ENCODE measurements at places on chromosomes 7 and 10.
A peak's percentile ranks its signal among the peaks of the same experiment; 100 is the strongest.

GRCh38 chr7:22220941-22221340, 136.0 kb downstream of the RAPGEF5 start:
- peak; percentile 65 for DNase-seq

DNA sequence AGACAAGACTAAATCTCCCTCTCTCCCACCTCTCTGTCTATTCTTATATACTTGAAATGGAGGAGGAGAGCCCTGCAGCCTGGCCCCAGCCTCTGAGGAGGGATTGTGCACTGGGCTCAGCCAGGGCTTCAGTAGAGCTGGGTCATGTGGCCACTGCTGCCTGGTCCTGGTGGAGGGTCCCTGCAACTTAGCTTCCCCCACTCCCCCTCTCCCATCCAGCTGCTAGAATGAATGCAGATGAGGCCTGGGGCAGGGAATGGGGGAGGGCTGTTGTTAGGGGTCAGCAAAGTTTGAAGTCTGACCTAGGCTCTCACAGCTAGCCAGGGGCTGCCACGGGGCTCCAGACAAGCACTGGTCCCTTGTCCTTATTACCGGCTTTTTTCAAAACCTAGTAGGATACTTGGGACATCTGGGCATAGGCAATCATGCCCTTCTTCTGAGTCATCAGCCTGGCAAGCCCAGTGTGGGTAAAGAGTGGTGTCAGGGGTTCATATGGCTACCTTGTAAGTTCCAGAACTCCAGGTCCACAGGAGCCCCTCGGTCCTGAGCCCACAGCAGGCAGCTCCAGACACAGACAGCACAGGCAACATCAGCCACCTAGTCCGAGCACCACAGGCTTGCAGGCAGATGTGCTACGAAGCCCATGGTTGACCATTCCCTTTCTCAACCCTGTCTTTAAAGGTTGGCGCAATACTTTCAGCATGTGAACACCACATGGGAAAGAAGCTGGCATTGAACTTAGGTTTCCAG, 12.8 kb upstream of the CXCL12 start:
- no peak for DNase-seq

- no peak for DNase-seq
Observed at GRCh38 chr10:116796469-116796868, 52.8 kb upstream of the ENO4 start.

DNA sequence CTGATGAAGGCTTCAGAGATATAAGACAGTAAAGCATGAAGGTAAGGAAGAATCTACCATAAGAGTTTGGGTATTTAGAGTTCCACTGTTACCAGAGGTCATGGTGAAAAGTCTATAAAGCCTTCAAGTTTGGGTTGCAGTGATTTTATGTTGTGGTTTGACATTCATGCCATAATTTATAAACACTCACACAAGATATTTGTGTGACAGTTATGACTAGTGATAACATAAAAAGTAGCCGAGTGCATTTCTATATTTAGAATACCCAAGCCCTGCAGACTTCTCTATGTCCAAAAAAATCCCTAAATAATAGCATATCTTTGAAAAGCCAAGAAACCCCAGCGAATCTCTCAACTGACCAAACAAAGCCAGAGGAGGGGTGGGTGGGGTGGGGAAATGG, 229.9 kb downstream of the CXCL12 start:
- no peak for DNase-seq

- no peak for DNase-seq
Observed at GRCh38 chr10:62501547-62501946, 127.4 kb downstream of the ZNF365 start.

GRCh38 chr10:14648005-14648765, 126.5 kb downstream of the FAM107B start:
- peak; percentile 88 for DNase-seq

DNA sequence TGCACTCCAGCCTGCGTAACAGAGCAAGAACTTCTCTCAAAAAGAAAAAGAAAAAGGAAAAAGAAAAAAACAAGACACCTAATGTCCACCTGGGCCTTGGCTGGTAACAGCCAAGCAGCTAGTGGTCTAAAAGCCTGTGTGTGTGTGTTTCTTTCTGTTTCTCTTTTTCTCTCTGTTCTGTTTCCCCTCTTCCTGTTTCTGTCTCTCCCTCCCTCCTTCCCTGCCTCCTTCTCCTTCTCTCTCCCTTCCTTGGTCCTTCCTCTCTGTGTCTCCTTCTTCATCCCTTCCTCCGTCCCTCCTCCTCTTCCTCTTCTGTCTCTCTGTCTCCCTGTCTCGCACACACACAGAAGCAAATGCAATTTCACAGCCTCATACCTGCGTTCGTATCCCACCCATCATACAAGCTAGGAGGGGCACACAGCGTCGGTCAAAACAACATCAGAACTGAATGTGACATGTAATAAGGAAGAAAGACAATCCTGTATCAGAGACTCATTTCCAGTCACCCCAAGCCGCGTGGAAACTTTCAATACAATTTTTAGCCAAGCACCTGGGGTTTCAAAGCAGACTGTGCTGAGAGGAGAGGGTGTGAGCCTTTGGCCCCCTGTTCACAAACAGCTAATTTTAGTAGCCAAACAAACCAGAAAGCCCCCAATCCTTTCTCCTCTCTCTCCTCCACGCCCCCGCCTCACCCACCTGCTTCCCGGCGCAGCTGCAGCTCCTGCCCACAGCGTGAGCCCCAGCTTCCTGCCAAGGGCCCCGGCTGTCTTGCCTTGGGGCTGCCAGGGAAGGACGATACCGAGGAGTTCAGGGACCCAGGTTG, 50.2 kb upstream of the GNA12 start:
- DNase-seq, result no peak

- no peak for DNase-seq
Observed at GRCh38 chr10:84845628-84846261, 517.4 kb downstream of the CCSER2 start.

- no peak for DNase-seq
Observed at GRCh38 chr10:126081841-126082466, 185.6 kb downstream of the FANK1 start.

DNA sequence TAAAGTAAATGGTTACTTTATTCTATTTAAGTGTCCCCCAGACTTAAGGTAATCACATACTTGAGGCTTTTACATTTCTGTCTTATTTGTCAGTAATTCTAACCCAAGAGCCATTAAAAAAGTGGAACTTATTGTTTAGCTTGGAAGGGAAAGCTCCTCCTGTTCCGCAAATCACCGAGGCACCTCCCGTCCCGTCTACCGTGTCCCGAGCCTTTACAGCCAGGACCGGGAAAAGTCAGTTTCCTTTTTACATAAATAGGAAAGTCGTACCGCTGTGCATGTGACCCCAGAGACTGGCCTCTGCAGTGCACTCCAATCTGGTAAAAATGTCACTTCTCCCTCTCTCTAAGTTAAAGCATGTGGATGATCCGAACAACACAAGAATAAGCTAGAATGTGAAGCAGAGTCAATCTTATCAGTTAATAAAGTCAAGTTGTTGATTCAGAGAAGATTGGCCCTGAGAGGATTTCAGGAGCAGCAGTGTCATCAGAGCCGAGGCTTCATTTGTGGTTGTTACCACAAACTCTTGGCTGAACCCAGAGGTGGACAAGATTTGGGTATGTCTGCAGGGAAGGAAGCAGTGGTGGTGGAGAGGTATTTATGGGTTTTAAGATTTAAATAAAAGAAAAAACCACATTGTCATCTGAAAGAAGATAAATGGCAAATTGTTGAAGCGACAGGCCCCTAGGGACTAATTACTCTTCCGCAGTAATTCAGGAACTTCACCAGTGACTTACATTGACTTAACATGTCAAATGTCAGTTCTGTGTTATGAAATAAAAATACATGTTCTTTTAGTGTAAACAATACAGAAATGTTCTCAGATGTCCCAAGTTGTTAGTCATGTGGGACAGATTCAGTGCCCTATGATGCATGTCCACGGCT, 316.6 kb upstream of the ZNF32 start:
- peak; percentile 38 for DNase-seq

GRCh38 chr10:28200775-28201174, 102.1 kb downstream of the MPP7 start:
- peak; percentile 7 for DNase-seq

- no peak for DNase-seq
Observed at GRCh38 chr10:114508376-114508775, 104.1 kb upstream of the AFAP1L2 start.

DNA sequence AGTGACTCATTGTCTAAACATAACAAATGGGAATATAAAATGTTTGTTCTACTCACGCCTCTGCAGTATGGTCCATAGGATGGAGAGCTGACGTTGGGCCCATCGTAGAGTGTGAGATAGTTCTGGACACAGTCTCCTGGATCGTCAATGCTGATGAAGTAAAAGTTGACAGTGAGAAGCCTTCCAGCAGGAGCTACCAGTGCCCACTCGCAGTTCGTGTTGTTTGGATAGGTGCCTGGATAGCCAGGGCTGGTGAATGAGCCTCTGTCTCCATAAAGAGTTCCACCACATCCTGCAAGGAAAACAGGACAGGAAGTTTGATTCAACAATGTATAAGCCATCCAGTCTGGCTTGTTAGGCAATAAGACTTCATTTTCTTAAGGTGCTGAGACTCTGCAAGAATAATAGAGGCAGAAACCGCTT, 79.6 kb downstream of the OR13A1 start:
- DNase-seq, result peak; percentile 13

DNA sequence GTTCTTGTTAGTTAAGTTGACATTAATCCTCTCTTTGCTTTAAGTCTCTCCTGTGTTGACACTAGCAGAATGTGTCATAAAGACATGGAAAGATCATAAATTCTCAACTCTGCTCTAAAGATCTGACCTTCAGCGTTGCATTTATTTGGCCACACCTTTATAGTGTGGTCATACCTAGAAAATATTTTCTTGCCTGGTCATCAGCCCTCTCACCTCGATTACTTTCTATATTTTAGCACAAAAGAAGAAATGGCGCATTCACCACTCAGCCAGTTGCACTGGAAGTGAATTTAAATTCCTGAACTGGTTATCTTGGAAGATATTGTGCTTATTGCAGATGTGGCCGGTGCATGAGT, 96.7 kb upstream of the PDCD4 start:
- DNase-seq, result no peak

DNA sequence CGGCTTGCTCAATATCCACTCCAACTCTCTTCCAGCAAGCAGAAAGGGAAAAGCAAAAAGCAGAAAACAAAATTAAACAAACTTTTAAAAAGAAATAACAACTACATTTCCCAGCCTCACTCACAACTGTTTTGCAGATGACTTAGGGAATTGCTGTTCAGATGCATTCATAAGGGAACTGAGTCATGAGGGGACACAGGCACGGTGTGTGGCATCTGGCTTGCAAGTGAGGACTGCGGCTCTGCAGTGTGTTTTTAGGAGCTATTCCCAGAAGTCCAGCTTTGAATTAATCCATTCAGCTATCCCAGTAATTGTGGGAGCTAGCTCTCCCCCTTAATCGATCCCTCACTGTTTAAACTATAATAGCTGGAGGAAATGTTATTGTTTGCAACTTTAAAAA, 30.3 kb downstream of the PTN start:
- DNase-seq, result no peak

- no peak for DNase-seq
Observed at GRCh38 chr10:66772548-66773471, 153.0 kb upstream of the LRRTM3 start.

GRCh38 chr10:47282657-47283018, 17.4 kb upstream of the GDF10 start:
- no peak for DNase-seq

GRCh38 chr10:33423154-33423529, 88.7 kb upstream of the NRP1 start:
- DNase-seq, result no peak

- no peak for DNase-seq
Observed at GRCh38 chr7:99357701-99358490, 16.6 kb upstream of the ARPC1B start.

DNA sequence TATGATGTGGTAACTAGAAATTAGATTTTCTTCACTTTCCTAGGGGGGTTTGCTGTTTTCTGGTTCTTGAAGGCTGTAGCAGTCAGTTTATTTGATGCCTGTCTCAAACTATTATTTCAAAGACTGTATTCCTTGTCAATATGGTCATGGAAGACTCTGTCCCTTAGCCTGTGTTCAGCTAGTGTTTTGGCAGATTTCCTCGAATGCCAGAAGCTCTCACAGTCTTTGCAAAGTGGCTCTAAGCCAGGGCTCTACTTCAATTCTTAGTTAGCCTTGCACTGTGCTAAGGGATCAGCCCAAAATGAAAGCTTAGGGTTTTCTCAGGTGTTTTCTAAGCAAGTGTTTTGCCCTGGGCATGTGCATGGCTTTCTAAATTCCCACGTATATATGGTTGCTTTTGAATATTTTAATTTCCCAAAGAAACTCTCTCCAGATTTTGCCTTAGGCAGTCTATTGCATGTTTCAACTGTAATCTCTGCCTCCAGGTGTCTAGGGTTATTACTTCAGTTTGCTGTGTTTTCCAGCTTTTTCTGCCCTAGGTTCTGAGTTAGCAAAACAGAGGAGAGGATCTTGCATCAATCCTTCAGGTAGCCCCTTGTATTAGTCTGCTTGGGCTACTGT, 7.2 kb upstream of the C1GALT1 start:
- DNase-seq, result no peak

- DNase-seq, result peak; percentile 5
Observed at GRCh38 chr7:23205909-23206767, 24.3 kb downstream of the NUP42 start.

DNA sequence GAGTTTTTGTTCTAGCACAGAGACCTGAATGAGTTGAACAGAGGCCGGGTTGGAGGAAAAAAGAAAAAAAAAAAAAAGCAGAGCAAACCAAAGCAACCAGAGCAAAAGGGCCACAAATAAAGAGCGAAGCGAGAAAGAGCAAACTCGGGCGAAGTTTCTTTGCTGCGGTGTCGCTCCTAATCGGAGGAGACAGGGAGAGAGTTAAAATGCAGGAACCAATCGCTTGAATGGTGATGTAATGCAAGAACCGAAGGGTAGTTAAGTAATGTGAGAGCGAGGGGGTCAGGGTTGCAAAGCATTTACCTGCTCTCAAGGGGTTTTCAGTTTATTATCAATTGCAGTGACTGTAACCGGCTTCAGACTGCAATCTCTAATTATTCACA, 271.7 kb downstream of the TRIL start:
- peak; percentile 68 for DNase-seq

- peak; percentile 16 for DNase-seq
Observed at GRCh38 chr7:156156734-156157408, 344.6 kb upstream of the SHH start.

GRCh38 chr7:5528815-5529442, 105.3 kb upstream of the TNRC18 start:
- DNase-seq, result no peak

GRCh38 chr10:78617631-78618030, 451.1 kb upstream of the ZMIZ1 start:
- DNase-seq, result no peak

- no peak for DNase-seq
Observed at GRCh38 chr7:19709249-19709578, 377 bp upstream of the POLR1F start.

GRCh38 chr10:19730167-19730906, 85.9 kb upstream of the PLXDC2 start:
- DNase-seq, result peak; percentile 72

GRCh38 chr10:28676968-28677887, at the start of gene BAMBI:
BAMBI (plus strand) TSS chr10:28677521; CDS start chr10:28677898, 377 bp downstream.
- peak; percentile 79 for DNase-seq

- peak; percentile 83 for DNase-seq
Observed at GRCh38 chr10:110739811-110740271, 95.7 kb downstream of the RBM20 start.

DNA sequence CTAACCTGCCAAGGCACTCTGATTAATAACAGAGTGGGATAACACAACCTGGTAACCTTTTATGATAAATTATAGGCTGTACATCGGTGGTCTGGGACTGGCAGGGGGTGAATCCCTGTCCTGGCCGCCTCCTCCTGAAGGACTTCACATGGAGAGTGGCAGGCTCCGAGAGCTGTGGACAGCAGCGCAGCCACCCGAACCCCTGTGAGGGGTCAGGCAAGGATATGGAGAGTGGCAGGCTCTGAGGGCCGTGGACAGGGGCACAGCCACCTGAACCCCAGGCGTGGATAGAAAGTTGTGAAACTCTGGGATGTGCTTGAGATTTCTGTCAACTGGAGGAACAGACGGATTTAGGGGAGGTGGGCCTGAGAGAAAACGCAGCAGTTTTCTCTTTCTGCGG, 107.0 kb upstream of the MGMT start:
- no peak for DNase-seq

Measured in brain microvascular endothelial cell (primary cell).